ENCODE measurements at places on chromosomes 2 and 18.

- DNase-seq, result no peak
These were observed 93.9 kb downstream of the ACKR3 start for GRCh38 chr2:236663287-236664101.

DNA sequence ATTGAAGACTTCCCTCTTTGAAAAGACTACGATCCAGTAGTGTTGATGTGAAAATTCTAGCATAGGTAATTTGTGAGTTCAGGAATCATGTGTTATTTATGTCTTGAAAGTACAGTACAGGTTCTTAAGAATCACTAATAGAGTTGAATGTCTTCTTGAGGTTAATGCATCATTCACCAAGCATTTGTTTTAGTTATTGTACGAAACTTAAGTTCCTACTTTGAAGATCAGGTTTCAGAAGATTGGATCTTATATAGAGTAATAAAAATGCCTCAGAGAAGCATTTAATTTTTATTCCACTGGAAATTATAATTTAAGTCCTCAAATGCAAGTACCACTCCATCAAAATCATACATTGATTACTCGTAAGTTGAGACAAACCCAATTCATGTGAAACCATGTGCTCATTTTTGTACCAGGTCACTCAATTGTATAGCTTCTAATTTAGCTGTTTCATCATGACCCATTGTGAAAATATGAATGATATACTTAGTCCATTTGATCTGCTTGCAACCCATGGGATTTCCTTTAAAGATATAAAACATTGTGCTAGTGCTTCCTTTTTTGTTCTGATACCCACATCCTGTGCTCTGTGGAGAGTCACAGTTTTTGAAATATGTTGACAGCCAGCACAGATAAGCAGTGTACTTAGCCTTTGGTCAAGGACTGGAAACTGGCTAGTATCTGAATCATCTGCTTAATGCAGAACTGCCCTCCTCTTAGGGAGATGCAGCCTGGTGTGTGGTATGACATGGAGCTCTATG is 22.5 kb upstream of the RAB27B start:
- DNase-seq, result no peak

DNA sequence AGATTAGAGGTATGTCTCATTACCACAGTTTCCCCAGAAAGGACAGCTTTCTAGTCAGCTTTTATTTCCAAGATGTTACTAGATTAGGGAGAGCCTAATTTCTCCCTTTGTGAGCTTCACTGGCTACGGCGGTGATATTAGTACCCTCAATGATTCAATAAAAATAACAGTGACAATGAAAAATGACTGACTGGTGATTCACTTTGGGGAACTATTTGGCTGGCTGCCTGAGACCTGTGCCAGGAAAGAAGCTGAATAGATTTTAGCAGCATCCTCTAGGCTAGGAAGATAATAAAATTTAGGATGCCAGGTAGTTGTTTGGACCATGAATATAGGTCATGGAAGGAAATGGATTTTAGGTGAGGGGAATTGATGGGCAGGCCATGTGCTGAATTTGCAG is 178.7 kb downstream of the FMNL2 start:
- DNase-seq, result no peak

DNA sequence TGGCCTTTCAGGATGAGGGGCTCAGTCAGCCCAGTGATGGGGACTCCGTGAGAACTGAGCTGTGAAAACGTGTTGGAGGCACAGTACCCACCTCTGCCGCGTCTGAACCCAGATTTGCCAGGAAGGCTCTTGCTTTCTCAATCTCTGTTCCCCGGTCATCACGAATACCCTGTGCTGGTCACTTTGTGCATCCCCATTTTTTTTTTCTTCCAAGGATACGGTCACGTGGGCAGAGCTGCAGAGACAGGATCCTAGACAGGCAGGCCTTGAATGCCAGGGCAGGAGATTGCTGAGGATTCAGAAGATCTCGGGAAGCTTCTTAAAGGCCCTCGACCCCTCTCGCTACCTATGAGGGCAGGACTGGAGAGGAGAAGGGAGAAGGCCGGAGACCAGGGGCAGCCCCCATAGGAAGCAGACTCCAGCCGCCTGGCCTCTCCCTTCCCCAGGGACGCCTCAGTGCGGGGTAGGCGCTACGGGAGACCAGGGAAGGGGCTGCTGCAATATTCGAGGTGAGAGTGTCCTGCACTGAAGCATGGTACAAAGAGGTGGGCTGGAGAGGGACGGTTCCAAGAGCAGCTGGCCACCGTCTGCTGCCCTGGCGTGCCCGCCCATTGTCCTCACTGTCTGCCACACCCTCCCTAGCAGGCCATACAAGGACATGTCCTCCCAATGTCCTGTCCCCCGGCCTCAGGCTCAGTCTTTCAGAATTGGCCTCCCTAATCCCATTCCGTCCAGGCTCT is 29.0 kb upstream of the TAF1B start:
- no peak for DNase-seq

DNA sequence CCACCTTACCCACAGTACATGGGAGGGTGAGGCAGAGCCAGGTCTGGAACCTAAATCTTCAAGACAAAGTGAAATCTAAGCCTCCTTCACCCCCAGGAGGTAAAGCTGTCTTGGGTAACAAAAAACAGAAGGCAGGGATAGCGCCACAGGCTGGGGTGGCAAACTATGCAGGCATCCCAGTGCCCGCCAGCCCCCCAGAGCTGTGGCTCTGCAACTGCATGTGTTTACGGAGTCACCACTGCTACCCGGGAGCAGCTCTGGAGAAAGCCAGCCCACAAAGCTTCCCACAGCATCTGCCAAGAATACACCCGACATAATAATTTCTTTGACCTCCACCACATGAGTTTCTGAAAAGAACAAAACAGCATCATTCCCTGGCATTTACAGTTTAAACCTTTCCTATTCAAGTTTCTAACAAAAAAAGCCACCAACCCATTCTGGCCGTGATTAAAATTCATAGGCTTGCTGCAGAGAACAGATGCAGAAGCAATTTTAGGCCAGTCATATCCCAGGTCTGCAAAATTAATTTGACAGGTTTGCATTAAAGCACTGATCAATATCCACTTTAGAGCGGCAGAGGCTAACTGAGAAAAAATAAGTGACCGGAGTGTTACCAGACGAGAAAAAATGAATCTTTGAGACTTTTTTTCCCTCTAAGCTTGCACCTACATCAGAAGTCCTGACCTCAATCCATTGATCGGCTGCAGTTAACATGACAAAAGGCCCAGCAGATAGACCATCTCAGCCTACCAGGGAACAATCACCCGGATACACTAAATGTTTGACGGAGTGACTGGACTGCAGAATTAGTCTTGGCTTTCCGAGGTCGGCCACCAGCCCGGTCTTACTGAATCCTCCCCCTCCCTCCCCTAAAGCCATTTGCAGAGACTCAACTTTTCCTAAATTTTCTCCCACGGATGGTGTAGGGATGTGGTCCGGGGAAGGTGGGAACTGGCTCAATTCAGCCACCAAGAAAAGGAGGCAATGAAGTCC is 309.6 kb upstream of the SKOR2 start:
- DNase-seq, result no peak

All from activated CD4-positive, alpha-beta T cell treated with anti-CD3 and anti-CD28 coated beads, Interleukin-2, amount 50 U/mL, for 1 hour (primary cell).